Endothelial cell of coronary artery (primary cell): ENCODE measurements at places on chromosomes 11 and 22. TPM values are rescaled to one million over a fixed set of nuclear protein-coding genes. Genes with fewer than 3 reads are reported as not detected.

Gene ZC3H12C
- total RNA-seq = 10.8 and 13.6 TPM in 2 replicates

Gene KDELR3
- total RNA-seq = 27.4 and 36.0 TPM in 2 replicates

Gene ART1
- total RNA-seq = not detected in 2 replicates

Gene CCDC116
- total RNA-seq = 0.09 and 0.28 TPM in 2 replicates

Gene MRPL17
- total RNA-seq = 91.3 and 121 TPM in 2 replicates

Gene OR5A1
- total RNA-seq = not detected in 2 replicates

Gene OR51E2
- not detected in 2 replicates for total RNA-seq

Gene PHLDA2
- total RNA-seq = 4.9 and 6.1 TPM in 2 replicates

Gene MS4A7
- total RNA-seq = not detected in 2 replicates

Gene SLN
- total RNA-seq = 0.09 TPM in 1 of 2 replicates, not detected in the other

Gene KCNQ1
- 0.09 TPM in 1 of 2 replicates, not detected in the other for total RNA-seq

Gene HEPHL1
- not detected in 2 replicates for total RNA-seq

Gene OR52N4
- total RNA-seq = not detected in 2 replicates

Gene EP300
- total RNA-seq = 30.4 and 47.3 TPM in 2 replicates

Gene C11orf65
- 0.09 and 0.38 TPM in 2 replicates for total RNA-seq

Gene OMP
- total RNA-seq = 0.45 and 0.56 TPM in 2 replicates

Gene DDTL
- total RNA-seq = 2.4 and 2.5 TPM in 2 replicates

Gene P2RY6
- 0.09 TPM in 1 of 2 replicates, not detected in the other for total RNA-seq
